ENCODE measurements at places on chromosomes 13 and 19.

DNA sequence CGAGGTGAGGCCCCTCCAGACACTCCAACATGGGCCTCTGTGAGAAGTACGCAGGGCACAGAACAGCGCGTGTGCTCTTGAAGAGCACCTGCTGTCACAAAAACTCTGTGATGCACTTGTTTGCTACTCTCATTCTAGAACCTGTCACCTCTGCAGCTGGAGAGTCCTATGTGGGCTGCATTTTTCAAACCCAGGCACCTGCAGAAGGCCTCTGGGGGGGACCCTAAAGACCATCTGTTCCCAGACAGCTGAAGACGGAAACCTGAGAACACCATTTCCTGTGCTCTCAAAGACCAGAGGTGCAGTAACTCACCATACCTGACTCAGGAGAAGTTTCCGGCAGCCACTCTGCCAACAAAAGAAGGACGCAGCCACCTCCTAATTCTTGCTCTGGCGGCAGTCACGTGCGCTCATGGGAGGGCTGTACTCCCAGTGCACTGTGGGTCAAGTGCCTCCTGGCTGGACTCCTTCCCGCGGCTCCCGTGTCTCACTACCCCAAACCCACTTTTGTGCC is 28.1 kb downstream of the RANBP3 start:
- no peak for DNase-seq

DNA sequence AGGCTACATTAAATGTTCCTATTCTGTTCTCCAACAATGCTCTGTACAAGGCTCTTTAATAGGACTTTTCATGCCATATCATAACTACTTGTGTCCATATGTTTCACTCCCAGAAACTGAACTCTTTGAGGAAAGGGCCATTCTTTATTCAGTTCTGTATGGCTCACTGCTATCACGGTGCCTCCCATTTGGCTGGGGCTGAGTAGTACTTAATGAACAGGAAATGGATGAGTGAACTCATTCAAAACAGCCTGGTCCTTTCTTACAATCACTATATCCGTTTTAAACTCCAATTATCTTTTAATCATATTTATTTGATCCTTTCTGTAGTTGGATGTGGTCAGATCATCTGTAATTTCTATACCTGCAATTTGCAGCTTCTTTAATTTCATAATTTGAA is 410.6 kb downstream of the TBC1D4 start:
- no peak for DNase-seq

DNA sequence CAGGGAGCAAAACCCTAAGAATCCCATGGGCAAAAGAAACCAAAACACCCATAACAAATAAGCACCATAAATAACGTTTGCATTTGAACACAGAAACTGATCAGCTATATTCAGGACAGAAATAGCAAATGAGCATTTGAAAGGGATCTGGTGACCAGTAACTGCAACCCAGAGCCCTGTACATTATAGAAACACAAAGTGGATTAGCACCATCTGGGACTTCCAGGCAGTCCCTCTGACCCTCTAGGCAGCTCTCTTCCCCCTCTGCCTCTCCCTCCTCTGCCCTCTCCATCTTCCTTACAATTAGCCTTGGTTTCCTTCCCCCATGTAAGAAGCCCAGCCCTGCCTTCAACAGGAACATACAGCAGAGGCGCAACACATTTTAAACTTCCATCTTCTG is 215.0 kb downstream of the DCLK1 start:
- no peak for DNase-seq

- peak; percentile 74 for DNase-seq
Observed at GRCh38 chr19:29662604-29663404, 2.5 kb upstream of the PLEKHF1 start.

- no peak for DNase-seq
Observed at GRCh38 chr13:80214050-80214449, 126.9 kb downstream of the SPRY2 start.

DNA sequence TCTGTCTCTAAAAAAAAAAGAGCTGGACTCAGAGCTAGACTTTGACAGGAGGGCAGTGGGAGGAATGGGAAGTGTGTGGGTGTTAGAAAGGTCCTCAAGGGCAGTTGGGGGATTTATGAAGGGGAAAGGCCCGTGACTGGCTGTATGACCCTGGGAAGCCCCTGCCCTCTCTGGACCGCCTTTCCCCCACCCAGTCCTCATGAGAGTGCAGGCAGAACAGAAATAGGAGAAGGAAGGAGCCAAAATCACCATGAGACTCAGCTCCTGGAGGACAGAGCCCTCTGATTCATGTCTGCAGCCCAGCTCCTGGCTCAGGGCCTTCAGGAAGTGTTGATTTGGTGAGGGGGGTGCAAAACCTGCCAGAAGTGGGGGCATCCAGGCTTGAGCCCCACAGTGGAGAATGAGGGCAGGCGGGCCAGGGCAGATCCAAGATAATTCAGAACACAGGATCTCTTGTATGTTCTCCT is 8.7 kb upstream of the SMG9 start:
- no peak for DNase-seq

GRCh38 chr13:27352698-27353097 is 71.7 kb upstream of the GTF3A start:
- DNase-seq, result no peak

DNA sequence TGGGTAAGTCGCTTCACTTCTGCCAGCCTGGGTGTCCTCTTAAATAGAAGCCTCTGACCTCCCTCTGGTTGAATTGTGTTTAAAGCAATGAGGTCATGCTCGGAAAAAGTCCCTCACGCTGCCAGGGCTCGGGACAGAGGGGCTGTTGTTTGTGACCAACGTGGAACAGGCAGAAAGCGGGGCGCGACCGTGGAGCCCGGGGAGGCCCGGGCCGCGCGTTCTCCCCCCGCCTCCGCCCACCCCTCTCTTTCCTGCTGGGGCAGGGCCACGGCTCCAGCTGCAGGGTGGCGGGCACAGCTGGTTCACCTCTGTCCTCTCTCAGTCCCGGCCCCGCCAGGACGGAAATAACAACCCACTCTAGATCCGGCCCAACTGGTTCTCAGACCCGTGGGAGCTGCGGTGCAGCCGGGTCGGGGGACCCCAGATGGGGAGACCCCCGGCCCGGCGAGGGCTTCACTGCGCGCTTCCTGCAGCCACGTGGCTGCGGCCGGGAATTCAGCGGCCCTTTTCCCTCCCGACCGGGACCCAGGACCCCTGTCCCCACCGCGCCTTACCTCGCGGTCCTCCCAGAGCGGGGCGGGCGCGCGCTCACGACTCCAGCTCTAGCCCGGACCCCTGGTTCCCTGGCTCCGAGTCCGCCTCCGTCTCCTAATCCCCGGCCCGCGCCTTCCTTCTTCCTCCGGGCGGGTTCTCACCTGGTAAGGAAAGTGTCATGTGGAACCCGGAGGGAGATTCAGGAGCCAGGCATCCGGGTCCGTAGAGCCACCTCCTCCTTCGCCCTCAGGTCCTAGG is 1.9 kb downstream of the CDC42EP5 start:
- DNase-seq, result no peak

DNA sequence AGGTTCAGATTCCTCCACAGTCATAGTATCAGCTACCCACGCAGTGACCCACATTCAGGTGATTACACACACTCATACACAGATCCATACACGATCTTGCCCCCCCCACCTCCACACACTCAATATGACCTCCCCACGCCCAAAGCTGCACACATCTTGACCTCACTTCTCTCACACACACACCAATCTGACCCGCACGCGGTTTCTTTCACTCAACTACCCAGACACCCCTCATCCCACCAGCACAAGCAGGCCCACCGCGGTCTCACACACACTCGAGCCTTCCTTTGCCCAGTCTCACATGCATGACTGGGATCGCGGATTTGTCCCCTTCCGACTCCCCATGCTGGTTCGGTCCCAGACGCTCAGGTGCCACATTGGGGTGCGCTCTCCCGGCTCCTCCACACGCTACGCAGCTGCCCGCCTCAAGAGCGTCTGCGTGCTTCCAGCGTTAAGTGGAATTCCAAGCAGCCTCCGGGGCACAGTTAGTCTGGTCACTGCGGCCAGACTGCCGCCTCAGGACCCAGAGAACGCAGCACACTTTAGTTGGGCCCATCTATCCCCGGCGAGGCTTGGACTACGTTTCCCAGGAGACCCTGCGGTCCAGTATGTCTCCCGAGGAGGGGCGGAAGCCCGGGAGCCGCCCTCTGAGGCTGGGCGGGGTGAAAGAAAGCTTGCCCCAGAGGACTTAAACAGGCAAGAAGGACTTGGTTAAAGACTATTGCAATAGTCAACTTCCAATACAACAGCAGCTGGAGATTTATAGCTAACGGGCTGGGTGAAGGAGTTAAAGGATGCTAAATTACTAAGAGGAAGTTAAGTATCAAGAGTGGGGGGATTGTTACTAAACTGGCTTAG is 746 bp upstream of the ZNF345 start:
- DNase-seq, result peak; percentile 69

- no peak for DNase-seq
Observed at GRCh38 chr19:24098359-24098758, 11.4 kb downstream of the ZNF254 start.

DNA sequence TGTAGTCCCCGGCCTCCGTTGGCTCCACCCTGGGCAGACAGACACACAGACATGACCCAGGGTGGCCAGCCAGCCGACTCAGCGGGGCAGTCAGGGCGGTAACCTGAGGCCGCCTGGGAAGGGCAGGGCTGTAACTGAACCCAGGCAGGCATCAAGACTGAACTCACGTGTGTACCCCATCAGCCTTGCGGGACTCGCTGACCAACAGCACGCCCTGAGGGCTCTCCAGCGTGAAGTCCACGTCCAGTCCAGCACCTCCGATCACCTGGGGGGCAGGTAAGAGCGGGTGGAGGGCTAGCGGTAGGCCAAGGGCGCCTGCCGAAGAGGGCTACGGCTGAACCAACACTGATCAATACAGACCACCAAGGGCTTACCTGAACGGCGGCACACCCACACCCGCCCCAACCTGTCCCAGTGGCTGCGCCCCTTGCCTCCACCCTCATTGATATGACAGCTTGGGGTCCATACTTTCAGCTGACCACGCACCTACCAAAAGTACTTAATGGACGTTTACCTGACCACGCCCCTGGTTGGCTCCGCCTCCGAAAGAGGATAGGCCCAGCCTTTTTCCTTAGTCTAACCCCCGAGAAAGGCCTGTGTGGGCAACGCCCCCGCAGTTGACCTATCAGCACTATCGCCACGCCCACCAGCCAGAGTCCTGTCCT is 791 bp downstream of the TMED1 start:
- DNase-seq, result no peak

GRCh38 chr13:106145997-106146864 is 389.2 kb downstream of the EFNB2 start:
- no peak for DNase-seq

- DNase-seq, result no peak
Observed at GRCh38 chr13:43469791-43470190, 317.0 kb downstream of the ENOX1 start.

DNA sequence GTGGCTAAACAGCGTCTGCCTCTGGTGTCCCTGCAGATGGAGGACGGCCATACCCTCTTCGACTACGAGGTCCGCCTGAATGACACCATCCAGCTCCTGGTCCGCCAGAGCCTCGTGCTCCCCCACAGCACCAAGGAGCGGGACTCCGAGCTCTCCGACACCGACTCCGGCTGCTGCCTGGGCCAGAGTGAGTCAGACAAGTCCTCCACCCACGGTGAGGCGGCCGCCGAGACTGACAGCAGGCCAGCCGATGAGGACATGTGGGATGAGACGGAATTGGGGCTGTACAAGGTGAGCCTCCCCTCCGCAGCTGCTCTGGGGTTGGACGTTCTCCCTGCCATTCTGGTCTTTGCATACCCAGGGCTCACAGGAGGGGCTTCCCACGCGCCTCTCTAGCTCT is 19.9 kb downstream of the UHRF1 start:
- DNase-seq, result no peak

GRCh38 chr19:48333467-48334384 is 8.4 kb downstream of the EMP3 start:
- DNase-seq, result peak; percentile 81

DNA sequence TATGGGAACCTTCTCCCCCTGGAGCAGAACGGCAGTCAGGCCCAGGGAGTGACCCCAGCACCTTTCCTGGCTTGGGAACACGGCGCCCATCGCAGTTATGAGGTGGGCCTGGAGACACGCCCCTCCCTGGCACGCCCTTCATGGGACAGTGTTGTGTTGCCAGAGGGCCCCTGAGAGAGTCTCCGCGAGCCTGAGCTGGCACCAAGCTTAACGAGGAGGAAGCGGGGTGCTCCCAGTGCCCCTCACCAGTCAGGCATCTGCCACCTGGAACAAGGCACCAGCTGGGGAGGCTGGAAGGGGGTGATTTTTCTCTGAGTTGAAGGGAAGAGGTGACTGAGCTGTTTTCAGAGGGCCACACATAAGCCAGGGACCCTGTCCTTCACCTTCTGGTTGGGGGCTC is 180.6 kb downstream of the KDM4B start:
- DNase-seq, result no peak

DNA sequence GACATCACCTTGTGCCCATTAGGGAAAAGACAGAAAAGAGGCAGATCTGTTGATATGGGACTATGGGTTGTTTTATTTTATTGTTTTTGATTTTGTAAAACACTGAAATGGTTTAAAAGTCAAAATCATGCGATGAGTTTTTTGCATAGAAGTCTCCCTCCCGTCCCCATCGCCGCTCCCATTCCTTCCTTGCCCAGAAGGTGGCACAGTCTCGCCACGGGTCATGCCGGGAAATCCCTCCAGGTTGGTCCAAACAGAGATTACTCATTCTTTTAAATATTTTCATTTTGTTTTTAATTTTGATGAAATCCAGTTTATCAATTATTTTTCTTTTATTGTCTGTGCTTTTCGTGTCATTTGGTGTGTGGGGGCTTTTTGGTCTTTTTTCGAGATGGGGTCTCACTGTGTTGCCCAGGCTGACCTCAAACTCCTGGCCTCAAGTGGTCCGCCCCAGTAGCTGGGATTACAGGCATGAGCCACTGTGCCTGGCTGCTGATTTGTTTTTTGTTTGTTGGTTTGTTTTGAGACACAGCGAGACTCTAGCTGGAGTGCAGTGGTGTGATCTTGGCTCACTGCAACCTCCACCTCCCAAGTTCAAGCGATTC is 9.2 kb downstream of the PGPEP1 start:
- no peak for DNase-seq

DNA sequence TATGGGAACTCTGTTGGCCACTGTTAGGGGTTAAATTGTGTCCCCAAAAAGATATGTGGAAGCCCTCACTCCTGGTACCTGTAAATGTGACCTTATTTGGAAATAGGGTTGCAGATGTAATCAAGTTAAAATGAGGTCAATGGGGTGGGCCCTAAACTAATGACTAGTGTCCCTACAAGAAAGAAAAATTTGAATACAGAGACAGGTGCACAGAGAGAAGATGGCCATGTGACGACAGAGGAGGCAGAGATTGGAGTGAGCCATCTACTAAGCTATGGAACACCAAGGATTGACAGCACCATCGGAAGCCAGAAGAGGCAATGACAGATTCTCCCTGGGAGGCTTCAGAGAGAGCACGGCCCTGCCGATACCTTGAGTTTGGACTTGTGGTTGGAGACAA is 16.5 kb downstream of the POU2F2 start:
- no peak for DNase-seq

DNA sequence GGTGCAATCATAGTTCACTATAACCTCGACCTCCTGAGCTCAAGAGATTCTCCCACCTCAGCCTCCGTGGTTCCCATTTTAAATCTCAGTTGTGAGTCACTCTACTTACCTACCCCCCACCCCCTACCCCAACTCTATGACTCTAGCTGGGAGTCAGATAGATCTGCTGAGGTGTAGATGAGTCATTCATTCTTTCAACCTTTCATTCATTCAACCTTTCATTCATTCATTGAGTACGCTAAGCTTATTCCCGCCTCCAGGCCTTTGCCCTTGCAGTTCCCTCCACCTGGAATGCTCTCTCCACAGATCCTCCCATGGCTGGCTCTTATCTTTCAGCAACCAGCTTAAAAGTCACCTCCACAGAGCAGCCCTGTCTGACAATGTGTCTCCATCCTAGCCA is 1.1 kb upstream of the MAST1 start:
- DNase-seq, result no peak

- DNase-seq, result peak; percentile 54
Observed at GRCh38 chr19:18478545-18479311, 40.8 kb upstream of the ISYNA1 start.

- DNase-seq, result no peak
Observed at GRCh38 chr13:60047918-60048317, 115.8 kb downstream of the DIAPH3 start.

Data from fibroblast of skin of left quadriceps (primary cell).